ENCODE measurements at places on chromosomes 2 and 18.
A peak's percentile ranks its signal among the peaks of the same experiment; 100 is the strongest.

DNA sequence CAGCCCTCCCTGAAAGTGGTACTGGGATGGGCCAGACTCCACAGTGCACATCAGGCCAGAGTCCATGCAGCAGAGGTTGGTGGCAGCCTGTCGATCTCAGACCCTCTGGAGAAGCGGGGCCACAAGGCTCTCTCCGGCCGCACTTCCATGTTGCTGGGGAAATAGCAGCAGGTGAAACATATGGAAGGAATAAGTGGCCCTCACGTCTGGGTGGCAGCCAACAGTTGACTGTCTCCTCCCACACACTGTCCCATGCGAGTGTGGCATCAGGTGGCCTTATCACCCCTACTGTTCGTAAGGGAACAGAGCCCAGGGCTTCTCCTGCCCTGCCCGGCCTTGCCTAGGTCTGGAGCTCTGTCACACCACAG lies 58.1 kb upstream of the FOSL2 start:
- no peak overlapping the region for H3K4me3 ChIP-seq
- no peak overlapping the region for H3K27ac ChIP-seq
- DNase-seq, result no peak
- no peaks in the 10 kb centered on the region for H3K27me3 ChIP-seq
- H3K4me1 ChIP-seq, result peaks cover 9% of the 10 kb centered on the region
- no peaks in the 10 kb centered on the region for H3K36me3 ChIP-seq

- no peak overlapping the region for H3K4me3 ChIP-seq
- no peak overlapping the region for H3K27ac ChIP-seq
Measured at GRCh38 chr2:86436328-86436727, 4.8 kb upstream of the KDM3A start.

DNA sequence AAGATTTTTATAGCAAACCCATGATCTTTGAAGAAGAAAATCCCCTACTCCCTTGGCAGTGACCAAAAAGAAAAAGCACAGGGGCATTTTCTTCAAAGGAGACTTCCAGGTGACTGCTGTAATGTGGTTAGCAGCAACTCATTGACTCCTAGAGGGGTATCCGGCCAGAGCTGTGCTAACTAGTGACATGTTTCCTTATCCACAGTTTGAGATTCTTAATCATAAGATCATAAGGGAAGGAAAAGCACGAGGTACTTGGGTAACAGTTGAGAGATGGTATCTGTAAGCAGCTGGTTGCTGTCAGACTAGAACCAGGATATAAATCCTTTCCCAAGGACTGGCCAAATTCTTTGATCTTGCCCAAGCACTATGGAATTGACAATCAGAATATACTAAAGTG lies 124.7 kb downstream of the MREG start:
- no peak overlapping the region for H3K27ac ChIP-seq
- no peaks in the 10 kb centered on the region for H3K4me1 ChIP-seq
- no peaks in the 10 kb centered on the region for H3K27me3 ChIP-seq
- H3K36me3 ChIP-seq, result no peaks in the 10 kb centered on the region
- DNase-seq, result peak; percentile 46
- no peak overlapping the region for H3K4me3 ChIP-seq

- DNase-seq, result peak; percentile 26
- no peak overlapping the region for H3K4me3 ChIP-seq
- H3K27me3 ChIP-seq, result peaks cover 9% of the 10 kb centered on the region
- no peak overlapping the region for H3K27ac ChIP-seq
- H3K4me1 ChIP-seq, result no peaks in the 10 kb centered on the region
Measured at GRCh38 chr2:158781353-158781961, 13.7 kb upstream of the DAPL1 start.

DNA sequence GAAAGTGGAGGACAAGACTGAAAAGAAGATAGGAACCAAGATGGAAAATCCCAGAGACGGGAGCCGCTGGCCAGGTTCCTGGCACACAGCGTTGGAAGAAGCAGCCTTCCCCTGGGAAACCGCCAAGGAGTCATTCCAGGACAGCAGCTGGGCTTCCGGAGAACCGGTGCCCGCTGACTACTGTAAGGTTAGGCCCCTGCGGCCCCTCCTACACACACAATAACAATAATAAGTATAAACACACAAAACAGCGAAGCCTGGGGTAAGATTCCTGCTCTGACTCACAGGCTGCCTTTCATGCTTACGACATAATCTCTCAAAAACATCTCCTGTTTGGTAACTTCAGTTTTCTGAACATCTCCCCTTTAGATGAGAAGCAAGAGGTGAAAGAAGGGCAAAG lies 28.1 kb upstream of the MYCN start:
- H3K27me3 ChIP-seq, result no peaks in the 10 kb centered on the region
- H3K36me3 ChIP-seq, result no peaks in the 10 kb centered on the region
- no peaks in the 10 kb centered on the region for H3K4me1 ChIP-seq
- no peak overlapping the region for H3K4me3 ChIP-seq
- no peak overlapping the region for H3K27ac ChIP-seq
- DNase-seq, result peak; percentile 88

DNA sequence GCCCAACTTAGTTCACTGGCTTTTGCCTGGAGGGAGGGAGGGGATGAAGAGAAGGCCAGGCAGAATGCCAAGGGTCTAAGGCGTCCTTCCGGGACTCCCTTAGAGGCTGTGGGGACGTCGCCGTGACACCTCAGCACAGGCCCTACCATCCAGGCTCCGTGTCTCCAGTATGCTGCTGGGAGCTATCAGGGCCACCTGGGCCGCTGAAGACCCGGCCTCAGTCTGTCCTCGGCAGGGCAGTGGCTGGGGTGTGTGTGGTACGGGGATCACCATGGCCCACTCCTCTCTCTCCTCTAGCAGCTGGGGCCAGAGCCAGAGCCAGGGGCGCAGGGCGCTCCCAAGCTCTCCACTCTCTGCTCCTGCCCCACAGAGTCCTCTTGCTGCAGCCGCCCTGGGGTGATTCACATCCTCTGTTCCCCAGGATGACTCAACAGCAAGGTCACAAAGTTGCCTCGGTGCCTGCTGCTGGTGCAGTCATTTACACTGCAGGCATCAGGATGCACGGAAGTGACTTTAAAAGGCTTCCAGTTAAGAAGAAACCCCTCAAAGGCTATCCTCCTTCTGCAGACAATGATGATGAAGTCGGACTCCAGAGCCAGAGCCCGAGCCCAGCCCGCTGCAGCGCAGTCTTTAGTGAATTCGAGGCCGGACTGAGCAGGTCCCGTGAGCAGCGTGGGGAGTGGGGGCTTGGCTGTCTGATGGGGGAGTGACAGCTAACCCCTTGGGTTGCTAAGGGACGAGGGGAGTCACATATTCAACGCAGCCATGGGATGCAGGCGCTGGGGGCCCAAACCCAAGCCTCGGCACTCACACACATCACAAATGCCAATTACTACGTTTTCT lies 31.9 kb downstream of the SNORC start:
- no peak overlapping the region for H3K4me3 ChIP-seq
- no peaks in the 10 kb centered on the region for H3K27me3 ChIP-seq
- peak overlapping the region; percentile 86 for H3K27ac ChIP-seq

- H3K36me3 ChIP-seq, result no peaks in the 10 kb centered on the region
- no peak for DNase-seq
- H3K4me1 ChIP-seq, result no peaks in the 10 kb centered on the region
- H3K27ac ChIP-seq, result no peak overlapping the region
Measured at GRCh38 chr2:151111599-151112278, 149.9 kb downstream of the RBM43 start.

GRCh38 chr2:172095905-172096625 lies 6.6 kb downstream of the DLX2 start:
- no peaks in the 10 kb centered on the region for H3K36me3 ChIP-seq
- H3K4me3 ChIP-seq, result peak overlapping the region; percentile 31
- DNase-seq, result no peak
- H3K27ac ChIP-seq, result no peak overlapping the region
- H3K27me3 ChIP-seq, result peaks cover 55% of the 10 kb centered on the region

DNA sequence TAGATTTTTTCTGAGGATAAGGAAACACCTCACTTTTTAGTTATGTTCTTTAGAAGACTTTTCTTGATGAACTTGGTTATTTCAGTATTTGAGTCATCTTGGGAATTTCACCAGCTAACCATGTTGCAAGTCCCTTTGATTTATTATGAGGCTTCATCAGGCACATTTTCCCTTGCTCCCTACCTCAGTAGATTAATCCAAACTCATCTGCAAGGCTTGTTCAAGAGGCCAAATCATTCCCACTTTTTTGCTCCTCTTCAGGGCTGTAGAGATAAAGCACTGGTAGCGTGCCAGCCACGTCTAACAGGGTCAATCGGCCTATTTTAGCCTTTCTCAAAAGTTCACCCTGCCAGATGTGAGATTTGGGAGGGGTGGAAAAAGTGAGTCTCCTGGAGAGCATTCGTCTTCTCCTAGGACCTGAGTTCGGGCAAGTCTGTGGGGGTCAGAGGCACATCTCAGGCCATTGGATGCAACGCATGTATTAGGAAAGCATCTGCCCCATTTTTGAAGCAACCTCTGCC lies 120.3 kb downstream of the RDH14 start:
- H3K27me3 ChIP-seq, result no peaks in the 10 kb centered on the region
- H3K27ac ChIP-seq, result no peak overlapping the region
- no peaks in the 10 kb centered on the region for H3K36me3 ChIP-seq
- DNase-seq, result no peak

- no peaks in the 10 kb centered on the region for H3K4me1 ChIP-seq
- no peaks in the 10 kb centered on the region for H3K36me3 ChIP-seq
- DNase-seq, result no peak
- H3K27ac ChIP-seq, result no peak overlapping the region
- no peaks in the 10 kb centered on the region for H3K27me3 ChIP-seq
Measured at GRCh38 chr18:51957001-51957400, 383.0 kb upstream of the DCC start.

DNA sequence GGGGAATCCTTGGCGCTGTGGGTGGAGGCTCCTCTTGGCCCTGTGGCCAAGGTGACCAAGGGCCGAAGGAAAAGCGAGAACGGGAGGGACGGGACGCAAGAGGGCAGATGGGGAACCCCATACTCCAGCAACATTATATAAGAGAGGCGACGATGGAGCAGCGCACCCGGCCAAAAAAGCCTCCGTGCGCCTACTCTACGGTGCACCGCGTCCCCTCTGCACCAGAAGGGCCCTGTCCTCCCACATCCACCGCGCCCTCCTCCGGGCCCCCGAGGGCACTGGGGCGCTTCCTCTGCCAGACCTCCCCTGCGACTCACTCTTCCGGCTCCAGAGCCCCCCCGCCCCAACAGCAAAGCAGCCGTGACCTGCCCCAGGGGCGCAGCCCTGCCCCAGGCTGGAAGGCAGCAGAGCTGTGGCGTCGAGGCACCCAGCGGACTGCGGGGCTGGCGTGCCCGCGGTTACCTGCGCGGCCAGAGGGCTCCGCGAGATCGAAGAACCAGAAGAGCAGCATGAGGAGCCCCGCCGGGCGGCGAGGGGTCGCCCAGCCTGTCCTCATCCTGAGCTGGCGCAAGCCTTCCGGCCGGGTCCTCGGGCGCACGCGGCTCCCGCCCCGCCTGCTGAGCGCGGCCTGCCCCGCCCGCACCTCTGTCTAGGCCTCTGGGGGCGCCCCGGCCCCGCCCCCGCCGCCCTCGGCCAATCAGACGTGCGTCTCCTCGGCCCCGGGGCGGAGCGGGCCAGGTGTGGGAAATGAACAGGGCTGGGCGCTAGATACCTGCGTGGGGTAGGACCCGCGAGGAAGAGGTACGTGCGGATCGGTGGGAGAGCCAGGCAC lies 106.3 kb upstream of the CD302 start:
- H3K27ac ChIP-seq, result peak within 1 kb of the TSS; percentile 68
- H3K36me3 ChIP-seq, result no peaks in the 10 kb centered on the region
- peak; percentile 22 for DNase-seq
- no peaks in the 10 kb centered on the region for H3K27me3 ChIP-seq
- peak within 1 kb of the TSS; percentile 71 for H3K4me3 ChIP-seq

Measured in endothelial cell of umbilical vein (primary cell).